ENCODE measurements at places on chromosomes 11 and 22.
A peak's percentile ranks its signal among the peaks of the same experiment; 100 is the strongest.

DNA sequence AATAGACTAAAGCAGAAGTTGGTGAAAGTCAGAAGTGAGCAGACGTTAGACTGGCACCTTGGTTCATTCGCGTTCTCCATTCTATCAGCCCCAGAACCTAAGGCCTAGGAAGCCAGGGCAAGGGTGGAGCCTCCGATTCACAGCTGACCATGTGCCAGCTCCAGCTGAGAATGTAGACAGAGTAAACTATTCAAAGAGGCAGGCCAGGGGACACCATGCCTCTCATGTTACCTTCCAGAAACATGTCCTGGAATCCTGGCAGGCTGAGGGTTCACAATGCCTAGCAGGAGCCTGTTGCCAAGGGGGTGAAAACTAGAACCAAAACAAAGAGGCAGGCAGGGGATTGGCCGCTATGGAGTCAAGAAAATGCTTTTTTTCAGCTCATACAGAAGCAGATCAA lies 224.4 kb upstream of the POU2AF2 start:
- no peak for DNase-seq

- DNase-seq: no peak
Observed at GRCh38 chr11:134837166-134837886, 425.3 kb upstream of the B3GAT1 start.

DNA sequence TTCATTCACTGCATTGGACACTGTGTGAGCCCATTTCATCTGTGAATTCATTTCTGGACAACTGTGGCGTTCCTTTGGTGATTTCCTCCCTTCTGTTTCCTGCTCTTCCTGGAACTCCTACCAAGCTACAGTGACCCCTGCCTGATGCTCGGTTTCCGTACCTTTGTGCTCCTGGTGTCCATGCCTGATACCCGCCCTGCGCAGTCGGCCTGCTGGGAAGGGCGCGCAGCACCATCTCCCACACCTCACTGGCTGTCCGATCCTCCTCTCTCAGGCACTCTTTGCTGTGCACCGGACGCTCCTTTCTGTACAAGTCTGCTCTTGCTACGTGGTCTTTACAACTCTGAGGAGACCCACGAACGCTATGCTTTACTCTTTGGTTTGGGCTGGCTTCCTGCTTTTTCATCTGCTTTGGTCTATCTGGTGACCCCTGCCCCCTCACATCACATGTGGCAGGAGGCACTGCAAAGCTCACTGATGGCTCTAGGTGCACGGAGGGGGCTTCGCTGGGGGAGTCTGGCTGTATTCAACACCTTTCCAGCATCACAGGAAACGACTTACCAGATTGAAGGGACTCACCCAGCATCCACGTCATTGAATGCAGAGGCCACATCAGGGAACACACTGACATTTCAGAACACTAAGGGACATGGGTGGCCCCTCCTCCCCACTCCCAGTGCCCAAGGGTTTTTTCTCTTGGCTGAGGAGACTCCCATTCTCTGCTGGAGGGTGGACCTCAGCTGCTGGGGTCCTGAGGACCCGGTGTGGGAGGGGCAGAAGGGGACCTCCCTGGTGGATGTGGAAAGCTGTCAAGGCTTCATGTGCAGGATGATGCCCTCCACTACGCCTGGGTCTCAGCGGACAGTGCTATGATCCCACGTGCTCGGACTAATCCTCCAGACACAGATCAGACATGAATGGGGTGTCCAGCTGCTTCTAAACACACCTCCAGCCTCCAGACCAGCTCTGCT lies 27.0 kb upstream of the MOB2 start:
- no peak for DNase-seq

DNA sequence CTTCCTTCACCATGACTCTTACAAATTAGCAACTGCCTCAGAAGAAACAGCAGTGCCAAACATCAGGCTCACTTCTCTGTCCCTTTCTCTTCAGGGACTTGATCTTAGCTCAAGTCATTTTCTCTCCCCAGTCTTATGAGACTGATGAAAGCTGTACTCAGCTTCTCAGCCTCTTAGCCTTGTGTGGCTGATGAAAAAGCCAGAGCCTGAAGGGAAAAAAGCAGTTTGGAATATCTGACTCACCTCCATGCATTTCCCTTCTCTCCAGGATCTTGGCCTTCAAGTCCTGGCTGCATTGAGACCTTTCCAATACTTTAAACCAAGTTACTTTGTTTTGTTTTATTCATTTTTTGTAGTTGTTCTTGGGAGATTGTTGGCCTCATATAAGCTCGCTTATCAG lies 195.9 kb downstream of the SPON1 start:
- DNase-seq: no peak

- no peak for DNase-seq
Observed at GRCh38 chr11:13108416-13108815, 99.3 kb downstream of the RASSF10 start.

DNA sequence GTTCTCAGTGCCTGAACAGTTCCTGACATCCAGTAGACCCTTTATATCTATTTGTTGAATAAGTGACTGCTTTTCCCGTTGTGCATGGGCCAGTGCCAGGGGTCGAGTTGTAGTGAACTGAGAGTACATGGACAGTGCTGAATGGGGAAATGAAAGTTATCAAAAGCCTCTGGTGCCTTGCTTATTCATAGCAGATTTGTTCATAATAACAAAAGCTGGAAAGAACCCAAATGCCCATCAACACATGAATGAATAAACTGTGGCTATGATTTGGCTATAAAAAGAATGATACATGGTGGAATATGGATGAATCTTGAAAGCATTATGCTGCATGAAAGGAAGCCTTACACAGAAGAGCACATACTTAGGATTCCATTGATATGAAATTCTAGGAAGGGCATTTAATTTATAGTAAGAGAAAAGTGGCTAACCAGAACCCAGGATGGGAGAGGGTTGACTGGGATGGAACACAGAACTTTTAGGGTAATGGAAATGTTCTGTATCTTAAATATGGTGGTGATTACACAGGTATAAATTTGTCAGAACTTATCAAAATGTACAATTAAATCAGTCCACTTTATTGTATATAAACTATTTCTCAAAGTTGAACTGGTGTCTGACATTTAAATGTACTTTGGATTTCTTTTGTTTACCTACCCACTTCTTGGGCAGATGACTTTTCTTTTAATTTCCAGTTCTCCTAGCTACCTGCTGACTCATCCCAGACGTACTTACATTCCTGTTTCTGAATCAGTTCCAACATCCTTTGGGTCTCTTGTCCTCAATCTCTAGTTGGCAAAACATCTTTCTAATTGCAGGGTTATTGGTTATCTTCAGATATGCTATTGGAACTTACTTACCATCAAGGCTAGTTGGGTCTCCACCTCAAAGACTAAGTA lies 42.8 kb downstream of the PACS1 start:
- DNase-seq: peak; percentile 75

- no peak for DNase-seq
Observed at GRCh38 chr11:20156280-20156875, 3.9 kb downstream of the DBX1 start.

GRCh38 chr11:44628730-44629700 lies 63.6 kb downstream of the CD82 start:
- DNase-seq: no peak

DNA sequence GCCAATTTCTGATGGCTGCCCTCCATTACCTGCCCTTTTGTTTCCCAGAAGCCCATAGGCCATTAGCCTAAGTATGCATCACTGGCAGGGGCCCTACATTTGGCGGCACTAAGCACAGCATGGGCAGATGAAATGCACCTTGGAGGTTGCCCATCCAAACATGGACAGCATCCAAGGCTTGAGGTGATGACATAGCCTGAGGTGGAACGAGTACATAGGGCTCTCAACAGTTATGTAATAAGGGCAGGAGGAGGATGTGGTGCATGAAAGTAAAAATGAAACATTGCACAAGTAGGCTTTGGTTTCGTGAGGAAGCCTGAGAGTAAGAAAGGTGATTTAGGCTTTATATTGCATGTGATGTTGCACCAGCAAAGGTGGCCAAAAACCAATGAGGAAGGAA lies 148.1 kb downstream of the FAM76B start:
- peak; percentile 35 for DNase-seq

- no peak for DNase-seq
Observed at GRCh38 chr11:30349885-30350284, 27.0 kb downstream of the ARL14EP start.

DNA sequence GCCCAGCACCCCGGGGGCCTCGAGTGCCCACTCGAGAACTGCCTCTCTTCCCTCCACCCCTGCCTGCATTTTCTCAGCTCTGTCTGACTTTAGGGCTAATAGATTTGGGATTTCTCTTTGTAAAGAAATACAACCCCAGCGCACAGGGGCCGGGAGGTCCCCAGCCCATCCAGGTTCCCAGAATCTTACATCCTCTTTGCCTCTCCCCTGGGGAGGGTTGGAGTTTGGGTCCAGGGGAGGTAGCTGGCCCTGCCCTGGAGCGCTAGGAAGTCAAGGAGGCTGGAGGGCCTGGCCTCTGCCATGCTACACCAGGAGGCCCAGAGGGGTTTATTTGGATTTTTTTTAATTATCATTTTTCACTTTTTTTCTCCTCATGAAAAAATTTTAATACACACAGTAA lies 65.7 kb upstream of the LMO1 start:
- no peak for DNase-seq

DNA sequence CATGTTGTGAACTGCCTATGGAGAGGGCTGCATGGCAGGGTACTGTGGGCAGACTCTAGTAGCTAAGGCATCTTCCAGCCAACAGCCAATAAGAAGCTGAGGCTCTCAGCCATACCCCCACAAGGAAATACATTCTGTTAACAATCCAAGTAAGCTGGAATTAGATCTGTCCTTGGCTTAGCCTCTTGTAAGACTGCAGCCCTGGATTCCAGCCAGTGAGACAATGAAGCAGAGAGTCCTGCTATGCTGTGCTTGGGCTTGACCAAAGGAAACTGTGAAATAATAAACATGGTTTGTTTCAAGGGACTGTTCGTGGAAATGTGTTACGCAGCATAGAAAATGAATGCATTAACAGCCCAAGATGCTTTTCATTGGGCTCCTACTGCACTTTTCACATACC lies 1097.4 kb upstream of the CCDC90B start:
- DNase-seq: peak; percentile 31

DNA sequence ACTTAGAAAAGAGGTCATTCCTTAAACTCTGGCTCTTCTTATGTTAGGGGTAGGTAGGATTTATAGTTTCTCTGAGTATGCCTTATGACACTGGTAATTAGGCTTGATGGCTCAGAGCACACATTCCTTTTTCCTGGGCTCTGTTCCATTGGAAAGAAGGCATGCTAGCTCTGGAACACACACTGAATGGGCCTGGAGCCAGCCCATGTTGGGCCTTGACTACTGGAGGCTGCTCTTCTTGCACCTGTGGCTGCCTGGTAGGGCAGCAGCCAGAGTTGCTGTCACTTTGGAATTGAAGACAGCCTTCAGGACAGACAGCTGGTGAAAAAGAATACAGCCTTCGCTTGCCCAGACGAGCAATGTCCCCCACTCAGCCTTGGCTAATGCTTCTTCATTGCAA lies 18.2 kb downstream of the MCAM start:
- DNase-seq: peak; percentile 72

GRCh38 chr11:126764231-126764630 lies 236.3 kb downstream of the KIRREL3 start:
- DNase-seq: peak; percentile 44

- DNase-seq: peak; percentile 84
Observed at GRCh38 chr22:24466716-24467328, 28.3 kb upstream of the UPB1 start.

DNA sequence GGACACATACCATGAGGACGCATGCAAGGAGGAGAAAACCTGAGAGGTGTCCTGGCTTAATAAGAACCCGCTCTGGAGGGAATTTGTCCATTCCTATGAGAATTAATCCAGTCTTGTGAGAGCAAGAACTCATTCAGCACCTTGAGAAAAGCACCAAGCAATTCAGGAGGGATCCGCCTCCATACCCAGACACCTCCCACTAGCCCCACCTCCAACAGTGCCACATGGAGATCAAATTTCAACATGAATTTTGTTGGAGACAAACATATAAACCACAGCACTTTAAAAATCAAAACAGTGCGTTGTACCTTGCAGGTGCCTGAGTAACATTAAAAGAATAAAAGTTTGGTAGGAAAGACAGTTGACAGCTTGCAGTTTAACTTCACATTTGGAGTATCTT lies 11.4 kb downstream of the UBE4A start:
- no peak for DNase-seq

DNA sequence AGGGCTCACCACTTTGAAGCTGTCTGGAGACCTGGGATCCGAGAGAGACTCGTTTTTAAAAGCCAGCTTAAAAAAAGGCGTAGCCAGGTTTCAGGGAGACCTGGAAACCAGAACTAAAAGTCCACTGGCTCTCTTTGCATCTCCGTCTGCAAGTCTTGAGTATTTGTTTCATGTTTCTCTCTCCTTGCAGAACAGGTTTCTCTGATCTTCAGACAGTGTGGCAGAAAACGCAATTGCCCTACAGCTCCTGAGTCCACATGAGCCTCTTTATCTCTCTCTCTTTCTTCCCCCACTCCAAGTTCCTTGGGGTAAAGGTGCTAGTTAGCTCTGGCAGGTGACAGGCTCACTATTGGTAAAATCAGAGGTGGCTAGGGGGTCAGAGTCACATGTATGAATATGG lies 67.0 kb upstream of the AMPD3 start:
- no peak for DNase-seq

DNA sequence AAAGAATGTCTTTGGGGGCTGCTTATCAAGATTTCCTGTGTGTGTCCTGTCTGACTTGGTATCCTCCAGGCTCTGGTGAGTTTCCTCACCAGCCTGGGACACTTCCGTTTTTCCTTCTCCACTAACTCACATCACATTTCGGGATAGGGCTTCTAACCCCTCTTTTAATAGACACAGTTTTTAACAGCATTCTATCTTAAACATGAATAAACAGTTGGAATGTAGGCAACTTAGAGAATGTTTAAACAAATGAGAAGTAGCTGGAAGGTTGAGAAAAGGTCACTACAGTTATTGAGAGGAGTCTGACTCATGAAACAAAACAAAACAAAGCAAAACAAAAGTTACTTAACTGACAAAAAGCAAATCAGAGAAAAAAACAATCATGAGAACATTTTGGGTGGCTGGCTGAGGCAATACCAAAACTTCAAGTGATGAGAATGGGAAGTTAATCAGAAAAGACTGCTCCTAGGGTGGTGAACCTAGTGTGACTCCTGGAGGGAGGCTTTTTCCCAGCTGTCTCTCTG lies 64.7 kb upstream of the CTSC start:
- DNase-seq: peak; percentile 82

GRCh38 chr11:76838678-76839068 lies 22.0 kb upstream of the ACER3 start:
- peak; percentile 24 for DNase-seq

DNA sequence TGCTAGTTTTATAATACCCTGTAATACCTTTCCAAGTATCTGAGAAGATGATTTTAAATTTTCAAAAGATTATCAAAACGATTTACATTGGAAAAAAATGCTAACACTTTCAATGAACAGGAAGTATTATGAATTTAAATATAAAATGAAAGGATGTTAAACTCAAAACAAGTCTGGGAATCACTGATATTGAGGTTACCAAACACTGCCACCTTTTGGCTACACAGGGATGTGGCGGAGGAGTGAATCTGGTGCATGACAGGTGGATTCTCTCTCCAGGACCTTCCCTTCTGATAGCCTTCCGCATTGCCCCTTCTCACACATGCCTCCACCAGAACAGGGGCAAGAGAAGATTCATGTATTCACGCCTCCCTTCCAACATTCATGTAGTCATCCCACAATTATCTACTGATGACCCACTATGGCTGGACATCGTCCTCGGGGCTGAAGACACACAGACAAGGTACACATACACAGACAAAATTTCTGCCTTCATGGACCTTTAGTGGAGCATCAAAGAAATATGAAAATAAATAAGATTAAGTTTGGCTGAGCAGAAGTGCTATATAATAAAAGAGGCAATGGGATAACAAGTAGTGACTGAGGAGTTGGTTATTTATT lies 34.7 kb downstream of the ATG16L2 start:
- DNase-seq: peak; percentile 40

- no peak for DNase-seq
Observed at GRCh38 chr11:37353192-37353591, 755.2 kb upstream of the RAG2 start.

- DNase-seq: peak; percentile 96
Observed at GRCh38 chr11:3123761-3124733, 41.1 kb downstream of the OSBPL5 start.

All from astrocyte of the hippocampus (primary cell).